Activated T-cell treated with anti-CD3 and anti-CD28 coated beads, Interleukin-2, amount 50 U/mL, for 48 hours (primary cell): ENCODE measurements at places on chromosomes 4 and X.

DNA sequence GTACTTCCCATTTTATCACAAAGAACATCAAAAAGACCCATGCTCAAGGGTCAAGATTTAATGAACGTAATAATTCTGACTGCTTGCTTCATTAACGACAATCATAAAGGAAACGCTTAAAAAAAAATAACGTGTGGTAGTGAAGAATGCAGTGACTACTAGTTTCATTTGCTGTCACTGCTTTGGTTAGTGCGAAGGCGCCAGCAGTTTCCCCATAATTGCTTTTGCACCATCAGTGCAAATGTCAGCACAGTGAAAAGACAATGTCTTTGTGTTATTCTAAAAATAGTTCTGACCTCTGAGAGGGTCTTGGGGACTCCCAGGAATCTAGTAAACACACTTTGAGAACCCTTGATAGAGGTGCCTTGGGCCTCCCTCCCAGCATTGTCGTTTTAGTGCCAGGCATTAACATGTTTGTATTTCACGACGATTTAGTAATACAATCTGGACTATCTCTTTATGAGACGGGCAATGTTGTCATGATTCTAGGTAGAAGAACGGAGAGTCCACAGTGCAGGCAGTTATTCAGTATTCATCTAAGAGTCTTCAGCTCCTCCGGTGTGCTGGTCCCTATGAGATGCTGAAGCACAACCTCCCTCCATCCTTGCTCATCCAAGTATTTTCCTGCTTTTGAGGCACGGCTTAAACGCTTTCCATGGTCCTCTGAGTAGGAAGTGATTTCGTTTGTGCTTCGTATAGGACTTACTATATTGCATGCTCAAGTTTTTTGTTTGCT lies 71.0 kb downstream of the AFF1 start:
- peak; percentile 68 for DNase-seq

DNA sequence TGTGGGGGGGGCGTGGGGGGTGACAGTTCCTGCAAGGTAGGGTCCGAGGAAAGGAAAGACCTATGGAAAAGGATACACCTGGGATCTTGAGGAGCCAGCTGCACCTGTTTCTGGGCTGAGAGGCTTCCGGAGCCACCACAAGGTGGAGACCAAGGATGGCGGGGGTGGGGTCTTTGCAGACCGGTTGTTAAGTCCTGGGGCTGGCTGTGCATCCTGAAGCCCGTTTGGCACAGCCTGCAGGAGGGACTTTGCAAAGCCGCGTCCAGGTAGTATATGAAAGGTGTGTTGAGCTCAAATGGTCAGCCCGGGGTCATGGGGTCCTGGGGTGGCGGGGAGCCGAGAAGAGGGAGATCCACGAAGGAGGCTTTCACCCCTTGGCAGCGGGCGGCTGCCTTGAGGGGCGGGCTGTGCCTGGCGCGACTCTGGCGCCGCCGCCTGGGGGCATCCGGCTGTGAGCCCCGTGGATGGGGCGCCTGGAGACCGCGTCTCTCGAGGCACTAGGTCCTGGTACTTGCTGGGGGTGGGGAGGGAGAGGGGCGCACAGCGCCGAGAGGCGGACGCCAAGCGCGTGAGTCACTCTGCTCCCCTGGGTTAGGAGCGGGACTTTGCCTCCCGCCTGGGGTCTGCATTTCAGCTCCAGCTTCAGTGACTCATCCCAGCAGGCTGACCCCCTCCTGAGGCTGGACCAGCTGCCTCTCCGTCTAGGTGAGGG lies 58.2 kb upstream of the DYNLT3 start:
- DNase-seq, result peak; percentile 31

DNA sequence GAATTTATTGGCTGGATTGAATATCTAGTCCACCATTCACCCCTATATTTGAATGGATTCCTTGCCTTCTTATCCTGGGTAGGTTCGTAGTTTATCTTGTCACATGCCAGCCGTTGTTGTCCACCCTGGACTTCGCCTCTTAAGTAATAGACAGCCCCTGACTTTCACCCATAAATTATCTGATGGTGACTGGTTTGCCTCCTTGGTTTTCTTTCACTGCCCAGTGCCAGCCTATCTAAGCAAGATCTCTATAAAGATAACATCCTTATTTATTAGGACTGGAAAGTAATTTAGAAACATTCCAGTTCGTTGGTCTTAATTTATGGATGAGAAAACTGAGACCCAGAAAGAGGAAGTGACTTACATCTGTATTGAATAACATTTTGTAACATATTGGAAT lies 410.3 kb downstream of the RPA4 start:
- DNase-seq, result no peak

- no peak for DNase-seq
Observed at GRCh38 chr4:26375551-26375950, 54.7 kb downstream of the RBPJ start.

DNA sequence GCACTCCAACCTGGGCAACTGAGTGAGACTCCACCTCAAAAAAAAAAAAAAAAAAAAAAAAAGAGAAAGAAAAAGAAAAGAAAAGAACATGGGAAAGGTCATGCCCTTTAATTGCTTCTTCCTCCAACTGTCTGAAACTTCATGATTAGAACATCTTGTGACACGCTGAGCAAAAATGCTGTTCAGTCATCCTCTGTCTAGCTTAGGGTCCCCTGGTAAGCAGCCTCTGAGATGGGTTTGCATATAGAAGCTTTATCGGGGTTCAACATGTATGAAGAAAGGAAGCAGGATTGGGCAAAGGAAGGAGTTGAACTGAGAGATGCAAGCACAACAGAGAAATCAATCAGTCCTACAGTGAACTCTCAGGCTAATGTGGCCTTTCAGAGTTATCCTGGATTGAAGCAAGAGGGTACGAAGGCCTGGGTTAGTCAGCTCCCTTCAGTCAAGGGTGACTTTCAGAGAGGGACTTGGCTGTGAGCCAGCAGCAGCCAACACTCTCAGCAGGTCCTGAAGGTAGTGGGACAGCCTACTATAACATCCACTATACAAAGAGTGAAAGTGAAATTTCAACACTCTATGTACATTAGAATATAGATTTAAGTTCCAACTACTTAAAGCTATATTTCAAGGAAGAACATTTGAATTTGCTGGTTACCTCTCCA lies 11.4 kb downstream of the MAOB start:
- DNase-seq, result no peak

GRCh38 chr4:127441571-127441970 lies 191.2 kb upstream of the INTU start:
- DNase-seq, result no peak

DNA sequence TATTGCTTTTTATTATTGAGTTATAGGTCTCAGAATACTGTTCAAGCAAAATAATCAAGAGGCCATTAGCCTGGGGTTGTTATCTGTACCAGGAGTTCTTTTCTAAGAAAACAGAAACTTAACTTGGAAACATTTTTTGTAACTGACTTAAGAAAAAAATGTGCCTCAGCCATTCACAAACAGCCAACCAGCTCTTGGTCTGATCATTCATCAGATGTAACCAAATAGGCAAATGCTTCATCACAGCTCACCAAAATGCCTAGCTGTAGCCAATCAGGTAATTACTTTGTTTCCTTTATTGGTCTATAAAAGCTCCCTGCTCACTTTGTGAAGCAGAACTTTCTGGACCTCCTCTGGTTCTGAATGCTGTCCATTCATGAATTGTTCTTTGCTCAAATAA lies 387.7 kb downstream of the FAT4 start:
- no peak for DNase-seq

DNA sequence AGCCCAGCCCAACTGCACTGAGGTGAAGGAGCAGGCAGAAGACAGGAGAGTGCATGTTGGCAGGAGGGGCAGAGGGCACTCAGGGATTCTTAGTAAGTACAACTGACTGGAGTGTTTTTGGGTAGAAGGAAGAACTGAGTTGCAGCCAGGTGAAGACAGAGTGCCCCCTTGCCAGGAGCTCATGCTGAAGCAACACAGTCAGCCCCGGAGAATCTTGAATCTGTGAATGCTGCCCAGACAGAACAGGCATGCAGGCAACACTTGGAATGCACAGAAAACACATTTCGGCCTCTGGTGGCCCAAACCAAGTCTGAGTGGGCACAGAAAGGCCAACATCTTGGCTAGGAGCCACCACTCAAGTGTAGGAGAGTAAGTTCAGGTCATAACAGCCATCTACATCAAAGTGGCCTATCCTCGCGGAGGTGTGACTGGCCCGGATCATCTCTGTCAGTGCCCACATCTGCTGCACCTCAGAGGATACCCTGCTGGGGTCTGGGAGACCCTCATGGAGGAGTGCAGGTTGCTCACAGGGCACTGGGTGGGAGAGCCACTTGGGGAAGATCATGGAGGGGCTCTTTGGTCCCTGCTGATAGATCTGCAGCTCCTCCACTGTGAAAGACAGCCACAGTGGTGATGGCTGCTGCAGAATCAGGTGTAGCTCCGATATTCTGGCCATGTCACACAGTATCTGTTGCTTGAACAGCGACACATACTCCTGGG lies 40.4 kb downstream of the USP11 start:
- no peak for DNase-seq

DNA sequence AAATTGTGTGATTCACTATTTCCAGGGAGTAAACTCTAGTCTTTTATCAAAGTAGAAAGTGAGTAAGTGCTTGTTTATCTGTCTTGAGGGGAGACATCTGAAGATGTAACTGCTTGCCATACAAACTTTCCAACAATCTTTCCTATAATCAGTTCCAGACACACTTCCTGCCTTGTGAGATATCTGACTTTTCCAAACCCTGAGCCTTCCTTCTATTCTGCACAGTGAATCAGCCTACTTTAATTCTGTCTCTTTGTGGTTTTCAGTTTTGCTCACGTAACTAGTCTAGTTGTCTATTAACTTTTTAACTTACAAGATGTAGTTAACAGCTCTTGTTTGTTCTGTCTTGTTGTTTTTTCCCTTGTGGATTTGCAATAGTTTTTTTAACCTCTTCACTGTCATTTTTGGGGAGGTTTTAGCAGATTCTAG lies 947.8 kb downstream of the C4orf33 start:
- no peak for DNase-seq

- DNase-seq, result no peak
Observed at GRCh38 chr4:110639207-110640090, 16.6 kb upstream of the PITX2 start.

GRCh38 chr4:15405018-15405417 lies 22.8 kb upstream of the C1QTNF7 start:
- DNase-seq, result no peak

- no peak for DNase-seq
Observed at GRCh38 chr4:10577508-10578426, 106.8 kb downstream of the CLNK start.

DNA sequence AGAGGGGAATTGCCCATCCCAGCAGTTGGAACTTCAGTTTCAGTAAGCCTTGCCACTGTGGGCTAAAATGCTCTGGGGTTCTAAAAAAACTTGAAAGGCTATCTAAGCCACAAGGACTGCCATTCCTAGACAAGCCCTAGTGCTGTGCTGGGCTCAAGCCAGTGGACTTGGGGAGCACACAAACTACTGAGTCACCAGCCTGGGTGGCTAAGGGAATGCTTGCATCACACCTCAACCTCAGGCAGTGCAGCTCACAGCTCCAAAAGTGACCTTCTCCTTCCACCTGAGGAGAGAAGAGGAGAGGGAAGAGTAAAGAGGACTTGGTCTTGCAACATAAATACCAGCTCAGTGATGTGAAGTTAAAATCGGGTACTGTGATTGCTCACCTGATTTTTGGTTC lies 116.7 kb upstream of the GLRA2 start:
- DNase-seq, result no peak

GRCh38 chrX:39982948-39983347 lies 114.8 kb downstream of the BCOR start:
- no peak for DNase-seq

DNA sequence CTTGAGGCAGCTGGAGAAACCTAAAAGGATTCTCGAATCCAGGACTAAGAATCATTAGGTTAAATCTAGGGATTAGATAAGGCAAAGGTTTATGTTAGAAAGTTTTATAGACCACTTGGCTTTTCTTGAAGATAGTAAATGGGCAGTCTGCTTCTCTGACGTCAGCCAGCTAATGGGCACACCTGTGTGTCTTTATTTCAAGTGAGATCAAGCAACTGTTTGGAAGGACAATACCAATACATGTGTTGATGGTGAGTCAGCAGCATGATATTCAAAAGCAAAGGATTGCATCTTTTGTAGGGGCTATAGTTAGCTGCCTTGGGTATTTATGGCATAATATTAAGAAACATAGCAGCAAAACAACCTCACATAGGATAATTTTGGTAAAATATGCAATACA lies 46.5 kb upstream of the GRPR start:
- no peak for DNase-seq

DNA sequence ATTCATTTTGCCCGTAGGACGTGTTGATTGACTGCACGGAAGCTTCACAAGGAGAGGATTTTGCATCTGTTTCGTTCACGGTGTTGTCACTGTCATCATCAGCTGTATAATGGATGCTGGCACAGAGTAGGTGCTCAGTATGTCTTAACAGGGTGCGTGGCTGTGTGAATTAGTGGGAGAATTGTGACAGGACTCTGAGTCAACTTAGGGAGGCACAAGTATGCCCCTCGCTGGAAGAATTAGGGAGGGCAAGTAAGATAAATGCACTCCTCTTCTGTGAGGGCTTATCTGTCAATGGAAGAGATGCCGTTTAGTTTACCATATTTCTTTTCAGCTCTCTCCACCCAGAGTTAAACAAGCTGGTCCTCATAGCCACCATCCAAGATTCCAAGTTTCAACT lies 107.2 kb downstream of the TRIML1 start:
- DNase-seq, result no peak

GRCh38 chr4:147813973-147814372 lies 82.1 kb downstream of the ARHGAP10 start:
- no peak for DNase-seq

GRCh38 chrX:121987835-121988234 lies 940.4 kb downstream of the GLUD2 start:
- DNase-seq, result no peak

DNA sequence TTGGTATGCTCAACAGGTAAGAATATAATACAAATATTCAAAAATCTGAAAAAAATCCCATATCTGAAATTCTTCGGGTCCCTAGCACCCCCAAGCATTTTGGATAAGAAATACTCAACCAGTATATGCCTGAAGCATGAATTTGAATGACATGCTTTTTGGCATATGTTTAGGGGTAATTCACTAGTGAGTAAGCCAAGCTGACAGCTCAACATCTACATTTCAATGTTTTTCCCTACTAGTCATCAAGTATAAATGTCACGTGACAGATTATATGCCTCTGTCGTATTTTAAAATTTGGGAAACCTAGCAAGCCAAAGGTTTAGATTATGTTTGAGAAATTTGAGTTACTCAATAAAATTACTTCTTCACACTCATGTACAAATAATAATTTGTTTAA lies 125.1 kb downstream of the FGF16 start:
- no peak for DNase-seq

DNA sequence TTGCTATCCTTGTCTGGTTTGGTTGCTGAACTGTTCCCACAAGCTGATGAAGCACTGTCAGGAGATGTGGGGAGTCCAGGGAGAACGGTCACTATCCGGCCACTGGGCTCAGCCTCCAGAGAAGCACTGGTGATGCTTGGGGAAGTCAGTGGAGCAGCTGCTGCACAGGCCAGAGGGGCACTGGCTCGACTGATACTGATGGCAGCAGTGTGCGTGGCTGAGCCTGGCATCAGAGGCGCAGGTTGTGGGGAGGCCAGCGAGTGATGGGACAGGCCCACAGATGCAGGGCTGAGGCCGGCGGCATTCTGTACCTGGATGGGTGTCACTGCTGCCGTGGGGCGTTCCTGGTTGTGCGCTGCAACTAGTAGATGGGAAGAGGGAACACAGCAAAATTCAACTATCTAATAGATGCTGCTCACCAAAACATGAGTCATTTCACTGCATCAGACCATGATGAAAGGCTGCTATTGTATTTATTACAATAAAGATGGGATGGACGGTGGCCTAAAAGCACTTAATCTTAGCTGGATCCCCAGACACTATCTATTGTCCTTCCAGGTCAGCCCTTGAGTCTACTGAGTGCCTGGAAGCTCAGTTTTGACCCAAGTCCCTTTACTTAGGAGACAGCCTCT lies 106.3 kb upstream of the CBR4 start:
- no peak for DNase-seq
